ENCODE measurements at places on chromosomes 11 and 22.

GRCh38 chr11:72684236-72684912 is 10.2 kb upstream of the PDE2A start:
- no peak for DNase-seq

DNA sequence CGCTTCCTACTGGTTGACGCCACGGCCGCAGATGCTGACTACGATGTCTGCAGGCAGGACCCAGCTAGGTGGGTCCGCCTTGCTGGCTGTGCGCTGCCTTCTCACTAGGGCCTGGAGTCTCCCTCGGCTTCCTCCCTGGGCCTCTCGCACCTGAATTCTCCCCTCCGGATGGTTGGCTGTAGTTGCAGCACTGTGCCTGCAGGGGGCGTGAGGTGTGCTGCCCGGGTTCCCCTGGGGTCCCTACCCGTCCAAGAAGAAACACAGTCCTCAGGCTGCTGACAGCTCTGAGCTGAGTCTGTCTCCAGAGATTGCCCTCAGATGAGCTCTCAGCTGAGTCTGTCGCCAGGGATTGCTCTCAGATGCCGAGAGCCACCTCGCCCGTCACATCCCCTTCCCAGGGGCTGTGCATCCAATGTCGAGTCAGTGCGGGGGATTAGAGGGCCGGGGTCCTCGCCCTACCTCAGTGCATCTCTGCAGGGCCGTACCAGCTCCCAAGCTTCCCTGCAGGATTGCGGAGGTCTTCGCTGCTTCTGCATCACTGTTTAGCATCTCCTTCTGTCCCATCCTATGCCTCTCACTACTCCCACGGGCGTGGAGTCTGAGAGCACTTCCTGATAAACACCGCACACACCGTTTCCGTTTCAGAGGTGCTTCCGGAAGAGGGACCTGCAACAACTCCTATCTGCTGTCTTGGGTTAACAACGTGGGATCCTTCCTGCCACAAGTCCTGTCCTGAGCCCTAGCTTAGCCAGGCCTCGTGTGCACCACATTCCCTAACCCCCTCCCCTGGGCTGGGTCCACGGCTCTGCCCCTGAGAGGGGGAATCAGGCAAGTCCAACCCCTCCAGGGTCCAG is 196.9 kb downstream of the CSNK2A3 start:
- DNase-seq = no peak

GRCh38 chr11:20178976-20179375 is 18.7 kb upstream of the DBX1 start:
- no peak for DNase-seq

DNA sequence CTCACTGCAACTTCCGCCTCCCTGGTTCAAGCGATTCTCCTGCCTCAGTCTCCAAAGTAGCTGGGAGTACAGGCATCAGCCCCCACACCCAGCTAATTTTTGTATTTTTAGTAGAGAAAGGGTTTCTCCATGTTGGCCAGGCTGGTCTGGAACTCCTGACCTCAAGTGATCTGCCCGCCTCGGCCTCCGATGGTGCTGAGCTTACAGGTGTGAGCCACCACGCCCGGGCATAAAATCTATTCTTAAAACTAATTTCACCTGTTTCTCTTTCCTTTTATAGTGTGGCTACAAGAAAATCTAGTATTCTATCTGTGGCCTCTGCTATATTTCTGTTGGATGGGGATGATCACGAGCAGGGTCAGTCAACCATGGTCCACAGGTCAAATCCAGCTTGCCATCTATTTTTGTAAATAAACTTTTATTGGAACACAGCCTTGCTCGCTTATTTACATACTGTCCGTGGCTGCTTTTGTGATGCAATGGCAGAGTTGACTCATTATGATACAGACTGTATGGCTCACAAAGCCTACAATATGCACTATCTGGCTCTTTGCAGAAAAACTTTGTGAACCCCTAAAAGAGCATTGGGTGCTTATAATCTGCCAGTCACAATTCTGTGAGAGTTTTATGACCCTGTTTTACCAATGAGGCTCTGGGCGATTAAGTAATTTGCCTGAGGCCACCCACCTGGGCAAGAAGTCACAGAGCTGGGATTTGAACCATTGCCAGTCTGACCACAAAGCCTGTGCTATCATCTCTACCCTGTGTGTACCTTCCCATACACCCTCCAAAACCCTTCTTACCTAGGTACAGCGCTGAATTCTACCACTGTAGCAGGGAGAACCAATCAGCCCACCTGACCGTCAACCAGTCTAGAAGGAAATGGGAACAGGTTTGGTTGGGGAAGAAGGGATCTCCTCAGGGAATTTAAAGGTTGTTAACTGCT is 28.3 kb downstream of the SLC1A2 start:
- no peak for DNase-seq

GRCh38 chr11:119691020-119691666 is 37.9 kb downstream of the NECTIN1 start:
- DNase-seq = no peak

DNA sequence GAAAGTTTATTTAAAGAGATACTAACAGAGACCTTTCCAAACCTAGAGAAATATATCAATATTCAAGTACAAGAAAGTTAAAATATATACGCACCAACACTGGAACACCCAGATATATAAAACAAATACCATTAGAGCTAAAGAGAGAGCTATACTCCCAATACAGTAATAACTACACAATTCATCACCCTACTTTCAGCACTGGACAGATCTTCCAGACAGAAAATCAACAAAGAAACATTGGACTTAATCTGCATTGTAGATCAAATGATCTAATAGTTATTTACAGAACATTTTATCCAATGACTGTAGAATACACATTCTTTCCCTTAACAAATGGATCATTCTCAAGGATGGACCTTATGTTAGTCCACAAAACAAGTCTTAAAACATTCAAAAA is 311.9 kb downstream of the METTL15 start:
- no peak for DNase-seq

DNA sequence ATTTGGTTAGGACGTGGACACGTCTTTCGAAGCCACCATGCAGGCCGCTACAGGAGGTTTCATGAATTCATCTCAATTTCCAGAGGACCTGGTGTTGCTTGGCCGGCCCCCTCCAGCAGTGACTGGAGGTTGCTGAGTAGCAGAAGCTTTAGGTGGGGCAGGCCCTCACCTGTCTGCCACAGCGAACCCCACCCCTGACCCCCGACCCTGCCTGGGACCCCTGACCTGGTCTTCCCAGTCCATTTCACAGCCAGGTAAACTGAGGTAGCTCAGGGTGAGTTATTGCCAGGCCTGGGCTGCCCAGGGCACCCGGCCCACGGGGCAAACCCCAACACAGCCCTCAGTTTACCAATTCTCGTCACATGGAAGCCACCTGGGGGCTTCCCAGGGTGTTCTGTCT is 39.1 kb upstream of the SMIM38 start:
- DNase-seq = no peak

- no peak for DNase-seq
These were observed 112.5 kb downstream of the KIAA1671 start for GRCh38 chr22:25064894-25065560.

- DNase-seq = no peak
These were observed 71.2 kb upstream of the B3GAT1 start for GRCh38 chr11:134483291-134483690.

DNA sequence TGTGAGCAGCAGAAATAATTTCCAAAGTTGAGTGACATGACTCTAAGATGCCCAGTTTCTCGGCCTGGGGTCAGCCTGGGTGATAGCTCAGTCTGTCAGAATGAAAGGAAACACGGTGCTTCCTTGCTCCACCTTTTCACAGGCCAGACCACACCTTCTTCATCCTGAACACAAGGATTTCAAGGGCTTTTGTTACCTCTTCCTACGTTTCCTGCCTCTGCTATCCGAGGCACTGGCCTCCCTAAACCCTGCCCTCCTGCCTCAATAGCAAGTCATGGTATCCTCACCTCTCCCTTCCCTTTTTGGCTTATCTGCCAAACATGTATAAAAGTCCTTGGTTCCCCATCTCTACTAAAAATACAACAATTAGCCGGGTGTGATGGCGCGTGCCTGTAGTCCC is 1.7 kb upstream of the OR51E1 start:
- no peak for DNase-seq

GRCh38 chr11:45211732-45212131 is 65.3 kb downstream of the PRDM11 start:
- no peak for DNase-seq

DNA sequence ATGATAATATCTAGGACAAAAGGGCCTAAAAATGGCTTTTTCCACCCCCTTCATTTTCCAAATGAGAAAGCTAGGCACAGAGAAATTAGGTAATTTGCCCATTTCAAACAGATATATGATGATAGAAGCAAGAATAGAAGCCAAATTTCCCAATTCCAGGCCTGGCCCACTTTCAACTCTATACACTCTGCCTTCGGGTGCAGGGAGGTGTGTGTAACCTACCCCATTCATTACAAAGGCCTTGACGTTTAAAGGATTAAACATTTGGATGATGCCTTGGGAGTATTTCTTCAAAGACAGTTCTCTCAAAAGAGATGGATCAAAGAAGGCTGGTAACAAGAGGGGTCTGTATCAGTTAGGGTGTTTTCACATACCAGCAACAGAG is 134.1 kb downstream of the CCDC34 start:
- DNase-seq = no peak

DNA sequence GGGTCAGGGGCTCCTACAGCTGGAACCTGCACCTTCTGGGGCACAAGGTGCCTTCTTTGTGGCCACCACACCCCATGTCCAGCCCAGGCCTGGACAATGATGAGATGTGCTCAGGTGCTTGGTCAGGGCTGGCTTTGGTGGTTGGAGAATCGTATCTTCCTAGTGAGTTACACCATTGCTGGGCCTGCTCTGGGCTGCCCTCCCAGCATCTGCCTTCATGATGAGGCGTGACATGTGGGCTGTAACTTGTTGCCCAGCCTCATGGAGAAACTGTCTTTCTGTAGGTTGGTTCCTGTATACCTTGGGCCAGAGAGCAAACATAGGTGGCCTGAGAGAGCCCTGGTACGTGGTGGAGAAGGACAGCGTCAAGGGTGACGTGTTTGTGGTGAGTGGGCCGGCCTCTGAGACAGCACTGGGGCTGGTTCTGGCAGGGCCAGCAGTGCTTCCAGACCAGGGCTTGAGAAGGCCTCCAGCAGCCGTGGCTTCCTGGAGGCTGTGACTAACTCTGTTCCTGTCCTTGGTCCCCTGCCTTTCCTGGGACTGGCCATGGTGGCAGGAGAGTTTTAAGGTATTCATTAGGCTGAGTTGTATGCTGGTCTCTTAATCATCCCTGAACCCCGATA is 18.1 kb downstream of the TRMU start:
- peak; percentile 27 for DNase-seq

DNA sequence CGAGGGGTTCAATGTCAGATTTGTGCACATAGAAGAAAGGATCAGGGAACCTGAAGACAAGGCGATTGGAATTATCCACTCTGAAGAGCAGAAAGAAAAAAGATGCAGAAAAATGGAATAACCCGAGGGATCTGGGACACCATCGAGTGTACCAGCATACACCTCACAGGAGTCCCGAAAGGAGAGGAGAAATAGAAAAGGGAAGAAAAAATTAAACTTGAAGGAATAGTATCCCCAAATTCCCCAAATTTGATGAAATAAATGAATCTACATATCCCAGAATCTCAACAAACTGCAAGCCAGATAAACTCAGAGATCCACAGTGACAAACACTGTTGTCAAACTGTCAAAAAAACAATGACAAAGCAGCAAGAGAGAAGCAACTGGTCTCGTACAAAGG is 21.4 kb downstream of the IL17REL start:
- DNase-seq = no peak

GRCh38 chr11:85628771-85629341 is 463 bp downstream of the TMEM126B start:
- DNase-seq = no peak

DNA sequence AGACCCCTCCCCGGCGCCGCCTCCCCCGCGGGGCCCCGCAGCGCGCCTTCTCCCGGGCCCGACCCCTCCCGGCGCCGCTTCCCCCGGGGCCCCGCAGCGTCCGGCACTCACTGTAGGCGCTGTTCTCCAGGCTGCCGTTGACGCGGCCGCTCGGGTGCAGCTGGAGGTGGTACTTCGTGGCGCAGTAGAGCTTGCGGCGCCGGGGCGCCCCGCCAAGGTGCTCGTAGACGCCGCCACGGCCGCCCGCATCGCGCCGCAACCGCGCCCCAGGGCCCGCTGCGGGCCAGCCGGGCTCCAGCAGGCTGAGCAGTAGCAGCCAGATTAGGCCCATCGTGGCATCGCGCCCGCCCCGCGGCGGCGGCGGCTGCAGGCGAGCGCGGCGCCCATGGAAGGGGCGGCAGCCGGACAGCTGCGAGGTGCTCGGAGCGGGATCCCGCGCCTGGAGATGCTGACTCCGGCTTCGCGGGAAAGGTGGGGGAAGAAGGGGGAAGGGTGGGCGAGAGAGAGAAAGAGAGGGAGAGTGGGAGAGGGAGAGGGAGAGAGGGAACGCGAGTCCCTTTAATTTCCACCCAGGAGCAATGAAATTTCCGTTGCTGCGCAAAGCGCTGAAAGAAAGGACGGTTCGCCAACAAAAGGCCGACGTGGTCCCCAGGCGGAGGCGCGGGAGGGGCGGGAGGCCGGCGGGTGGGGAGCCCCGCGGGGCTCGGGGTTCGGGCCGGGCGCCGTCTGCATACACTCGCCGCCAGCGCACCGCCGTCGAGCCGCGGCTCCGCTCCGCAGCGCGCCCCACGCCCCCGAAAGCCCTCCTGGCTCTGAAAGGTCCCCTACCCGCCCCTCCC is at the start of gene FGF3:
FGF3 (minus strand) TSS at position 814 of the 839 bp plus-strand sequence; CDS start at position 331, 483 bp downstream.
- no peak for DNase-seq

- DNase-seq = no peak
These were observed 18.1 kb downstream of the TMPRSS13 start for GRCh38 chr11:117910941-117911655.

DNA sequence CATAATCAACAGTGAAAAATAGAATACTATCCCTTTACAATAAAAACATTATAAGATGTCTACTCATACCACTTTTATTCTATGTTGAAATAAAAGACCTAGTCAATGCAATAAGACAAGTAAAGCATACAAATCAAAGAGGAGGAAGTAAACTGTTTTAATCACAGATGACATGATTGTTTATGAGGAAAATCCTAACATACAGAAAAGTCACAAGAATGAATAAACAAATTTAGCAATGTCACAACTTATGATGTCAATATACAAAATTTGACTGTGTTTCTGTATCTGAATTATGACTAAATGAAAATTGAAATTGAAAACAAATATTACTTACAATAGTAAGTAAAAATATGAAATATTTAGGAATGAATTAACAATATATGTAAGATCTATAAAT is 221.9 kb upstream of the GRIA4 start:
- no peak for DNase-seq

GRCh38 chr11:74311352-74311926 is at the start of gene P4HA3:
P4HA3 (minus strand) TSS chr11:74311640; CDS start chr11:74311611, 29 bp downstream.
- DNase-seq = no peak

DNA sequence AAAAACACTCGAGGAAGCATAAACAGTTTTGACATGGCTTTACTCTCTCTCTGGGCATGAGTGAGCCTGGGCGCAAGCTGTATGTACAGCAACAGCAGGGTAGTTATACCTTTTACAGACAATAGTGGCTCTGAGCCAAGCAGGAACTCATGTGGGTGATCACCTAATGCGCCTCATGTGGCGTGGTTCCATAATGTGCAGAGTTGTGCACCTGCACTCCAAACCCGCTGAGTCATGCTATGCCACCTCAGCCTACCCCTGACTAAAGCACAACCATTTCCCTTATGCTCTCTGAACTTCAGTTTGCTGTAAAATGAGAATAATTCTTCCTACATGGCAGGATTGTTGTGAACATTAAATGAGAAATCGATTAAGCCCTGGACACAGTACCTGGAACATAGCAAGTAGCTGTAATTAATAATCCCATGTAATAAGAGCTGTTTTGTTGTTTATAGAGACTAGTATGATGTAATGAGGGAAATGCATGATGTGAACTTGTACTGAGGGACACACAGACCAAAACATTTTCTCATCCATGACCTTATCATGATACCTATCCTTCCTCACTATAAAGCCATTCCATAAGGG is 71.6 kb downstream of the CCDC34 start:
- DNase-seq = no peak

Measured in NCI-H1694 treated with DMSO at 0.1 percent for 48 hours (cell line).